Epithelial cell of esophagus (primary cell): ENCODE measurements at places on chromosomes 5 and 9.

DNA sequence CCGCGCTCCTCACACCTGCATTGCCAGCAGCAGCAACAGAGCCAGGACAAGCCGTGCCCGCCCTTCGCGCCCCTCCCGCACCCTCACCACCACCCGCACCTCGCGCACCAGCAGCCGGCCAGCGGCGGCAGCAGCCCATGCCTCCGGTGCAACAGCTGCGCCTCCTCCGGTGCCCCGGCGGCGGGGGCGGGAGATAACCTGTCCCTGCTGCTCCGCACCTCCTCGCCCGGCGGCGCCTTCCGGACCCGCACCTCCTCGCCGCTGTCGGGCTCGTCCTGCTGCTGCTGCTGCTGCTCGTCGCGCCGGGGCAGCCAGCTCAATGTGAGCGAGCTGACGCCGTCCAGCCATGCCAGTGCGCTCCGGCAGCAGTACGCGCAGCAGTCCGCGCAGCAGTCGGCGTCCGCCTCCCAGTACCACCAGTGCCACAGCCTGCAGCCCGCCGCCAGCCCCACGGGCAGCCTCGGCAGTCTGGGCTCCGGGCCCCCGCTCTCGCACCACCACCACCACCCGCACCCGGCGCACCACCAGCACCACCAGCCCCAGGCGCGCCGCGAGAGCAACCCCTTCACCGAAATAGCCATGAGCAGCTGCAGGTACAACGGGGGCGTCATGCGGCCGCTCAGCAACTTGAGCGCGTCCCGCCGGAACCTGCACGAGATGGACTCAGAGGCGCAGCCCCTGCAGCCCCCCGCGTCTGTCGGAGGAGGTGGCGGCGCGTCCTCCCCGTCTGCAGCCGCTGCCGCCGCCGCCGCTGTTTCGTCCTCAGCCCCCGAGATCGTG lies 517 bp downstream of the KCNN2 start:
- no peak for DNase-seq

GRCh38 chr5:5881294-5881693 lies 458.8 kb downstream of the ICE1 start:
- no peak for DNase-seq

GRCh38 chr5:67176936-67177335 lies 19.7 kb downstream of the CD180 start:
- no peak for DNase-seq

DNA sequence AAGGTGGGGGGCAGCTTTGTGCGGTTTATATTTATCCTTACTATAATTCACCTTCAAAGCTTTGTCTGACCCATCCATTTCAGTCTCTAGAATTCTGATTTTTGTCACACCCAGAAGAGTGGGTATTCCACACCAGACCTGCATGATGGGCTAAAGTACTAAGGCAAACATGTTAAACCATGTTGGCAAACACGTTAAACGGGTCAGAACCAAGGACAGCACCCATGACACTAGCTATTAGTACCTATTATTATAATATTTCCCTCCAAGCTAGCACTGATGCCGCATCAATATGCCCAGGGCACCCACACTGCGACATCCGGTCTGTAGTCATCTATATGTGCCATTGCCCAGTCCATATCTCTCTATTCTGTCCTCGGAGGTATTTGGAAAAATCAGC lies 104.7 kb downstream of the FBXW11 start:
- no peak for DNase-seq

GRCh38 chr5:1548702-1549474 lies 25.1 kb upstream of the LPCAT1 start:
- no peak for DNase-seq

DNA sequence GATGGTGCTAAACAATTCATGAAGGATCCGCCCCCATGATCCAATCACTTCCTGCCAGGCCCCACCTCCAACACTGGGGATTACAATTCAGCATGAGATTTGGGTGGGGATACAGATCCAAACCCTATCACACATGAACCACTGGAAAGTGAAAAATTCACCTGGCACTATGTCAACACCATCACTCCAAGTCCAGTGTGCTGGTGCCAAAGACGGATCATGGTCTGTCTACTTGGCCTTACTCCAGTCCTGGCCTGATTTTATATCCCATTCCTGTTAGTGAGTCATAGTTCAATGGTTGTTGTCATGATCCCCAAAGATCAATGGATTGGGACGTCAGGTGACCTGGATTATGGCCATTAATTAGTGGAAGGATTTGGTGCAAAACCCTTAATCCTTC lies 147.4 kb upstream of the RPS23 start:
- DNase-seq, result no peak

GRCh38 chr9:124110307-124110915 lies 98.8 kb downstream of the LHX2 start:
- peak; percentile 75 for DNase-seq

- peak; percentile 65 for DNase-seq
These were observed 2.0 kb downstream of the GLIS3 start for GRCh38 chr9:4297786-4298254.

DNA sequence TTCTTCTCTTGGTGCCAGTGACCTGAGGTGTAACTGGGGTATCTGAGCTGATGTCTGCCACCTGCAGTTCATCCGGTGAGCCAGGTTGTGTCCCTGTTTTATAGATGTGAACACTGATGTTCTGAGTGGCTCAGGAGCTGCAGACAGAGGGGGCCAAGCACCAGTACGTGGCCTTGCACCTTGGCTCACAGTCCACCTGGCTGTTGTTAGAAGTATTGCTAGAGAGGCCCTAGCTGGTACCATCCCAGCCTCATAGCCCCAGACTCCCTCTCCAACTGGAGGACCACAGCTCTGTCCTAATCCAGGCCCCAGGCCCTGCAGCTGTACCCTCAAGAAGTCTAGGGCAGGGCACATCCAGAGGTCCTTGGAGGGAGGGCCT lies 16.2 kb downstream of the PHF2 start:
- DNase-seq, result no peak

DNA sequence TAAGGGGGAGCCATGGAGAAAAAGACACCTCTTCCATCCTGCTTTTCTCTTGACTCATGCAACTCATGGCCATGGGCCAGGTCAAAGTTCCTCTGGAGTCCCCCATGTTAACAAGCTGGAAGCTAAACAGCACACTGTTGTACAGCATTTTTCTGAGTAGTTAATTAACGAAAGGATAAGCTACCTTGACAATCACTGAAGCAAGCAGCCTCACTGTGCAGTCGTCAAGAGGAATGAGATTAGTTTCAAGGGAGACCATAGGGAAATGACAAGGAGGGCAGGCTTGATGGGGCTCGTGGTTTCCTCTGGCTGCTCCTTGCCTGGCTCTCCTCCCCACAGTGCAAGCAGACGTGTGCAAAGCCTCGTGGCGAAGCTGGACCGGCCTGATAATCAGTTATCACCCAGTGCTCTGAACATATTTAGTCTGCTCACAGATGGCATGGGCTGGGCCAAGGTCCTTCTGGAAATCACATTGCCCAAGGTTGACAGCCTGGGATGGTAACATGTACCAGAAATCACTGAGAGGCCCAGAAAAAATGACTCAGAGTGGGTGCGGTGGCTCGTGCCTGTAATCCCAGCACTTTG lies 209.5 kb downstream of the SLIT3 start:
- DNase-seq, result no peak

DNA sequence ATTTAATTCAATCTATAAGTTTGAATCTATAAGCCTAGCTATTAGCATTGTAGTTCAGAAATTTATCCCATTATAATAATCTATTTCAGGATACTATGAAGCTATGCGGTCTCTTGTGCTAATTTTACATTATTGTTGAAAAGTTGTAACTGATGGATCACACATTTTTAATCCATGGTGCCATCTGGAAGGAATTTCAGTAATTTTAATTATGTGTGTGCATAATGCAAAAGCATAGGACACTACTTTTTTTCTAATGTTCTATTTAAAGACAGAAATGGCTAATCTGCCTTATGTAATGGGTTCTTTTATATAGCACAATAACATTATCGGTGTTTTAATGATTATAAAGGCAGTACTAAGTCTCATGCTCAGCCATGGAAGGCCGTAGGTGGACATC lies 90.6 kb downstream of the HOMER1 start:
- no peak for DNase-seq

DNA sequence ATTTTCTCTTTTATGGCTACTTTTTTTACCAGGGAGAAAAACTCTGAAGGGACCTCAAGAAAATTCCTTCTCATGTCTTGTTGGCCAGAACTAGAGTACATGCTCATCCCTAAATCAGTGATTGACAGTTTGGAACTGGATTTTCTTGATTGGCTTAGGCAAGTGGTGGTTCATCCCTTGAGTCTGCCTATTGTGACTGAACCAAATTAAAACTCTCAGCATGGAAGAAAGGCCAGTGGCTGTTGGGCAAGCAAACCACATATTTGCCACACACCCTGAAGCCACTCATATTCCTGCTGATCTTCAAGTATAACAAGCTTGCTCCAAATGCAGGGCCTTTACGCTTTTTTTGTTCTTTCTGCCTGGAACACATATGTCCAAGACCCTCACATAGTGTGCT lies 7.2 kb upstream of the HOMER1 start:
- DNase-seq, result peak; percentile 79

DNA sequence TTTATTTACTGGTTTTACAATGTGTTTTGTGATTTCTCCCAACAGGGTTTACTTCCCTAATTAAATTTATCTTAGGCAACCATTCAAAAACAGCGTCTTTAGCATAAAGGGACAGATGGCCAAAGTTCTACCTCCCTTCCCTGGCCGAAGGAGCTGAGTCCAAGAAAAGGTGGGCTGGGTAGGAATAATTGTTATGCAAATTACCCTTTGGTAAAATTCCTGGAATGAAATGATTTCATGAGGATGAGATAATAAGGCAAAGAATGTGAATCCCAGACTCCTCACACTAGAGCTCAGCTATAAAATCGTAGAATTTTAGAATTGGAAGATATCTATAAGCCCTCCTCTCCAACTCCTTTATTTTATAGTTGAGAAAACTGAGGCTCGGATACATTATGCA lies 119.6 kb downstream of the SGCD start:
- no peak for DNase-seq

GRCh38 chr5:861442-862366 lies 10.9 kb upstream of the ZDHHC11 start:
- peak; percentile 52 for DNase-seq

GRCh38 chr9:104900324-104900723 lies 27.6 kb downstream of the ABCA1 start:
- no peak for DNase-seq

DNA sequence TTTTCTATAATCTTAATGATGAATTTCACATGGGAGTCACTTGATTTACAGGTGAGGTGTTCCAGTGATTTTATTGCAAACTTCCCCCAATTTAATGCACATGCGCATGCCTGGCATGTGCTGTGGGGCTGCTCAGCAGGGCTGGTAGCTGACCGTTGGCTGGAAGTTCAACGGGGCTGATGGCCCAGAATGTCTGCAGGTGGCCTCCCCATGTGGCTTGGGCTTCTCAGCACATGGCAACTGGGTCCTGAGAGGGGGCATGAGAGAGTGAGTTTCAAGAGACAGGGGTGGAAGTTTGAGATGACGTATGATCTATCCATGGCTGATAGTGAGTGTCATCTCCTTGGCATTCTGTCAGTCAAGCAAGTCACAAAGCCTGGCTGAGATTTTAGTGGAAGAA lies 259.8 kb downstream of the ZSWIM6 start:
- DNase-seq, result no peak

DNA sequence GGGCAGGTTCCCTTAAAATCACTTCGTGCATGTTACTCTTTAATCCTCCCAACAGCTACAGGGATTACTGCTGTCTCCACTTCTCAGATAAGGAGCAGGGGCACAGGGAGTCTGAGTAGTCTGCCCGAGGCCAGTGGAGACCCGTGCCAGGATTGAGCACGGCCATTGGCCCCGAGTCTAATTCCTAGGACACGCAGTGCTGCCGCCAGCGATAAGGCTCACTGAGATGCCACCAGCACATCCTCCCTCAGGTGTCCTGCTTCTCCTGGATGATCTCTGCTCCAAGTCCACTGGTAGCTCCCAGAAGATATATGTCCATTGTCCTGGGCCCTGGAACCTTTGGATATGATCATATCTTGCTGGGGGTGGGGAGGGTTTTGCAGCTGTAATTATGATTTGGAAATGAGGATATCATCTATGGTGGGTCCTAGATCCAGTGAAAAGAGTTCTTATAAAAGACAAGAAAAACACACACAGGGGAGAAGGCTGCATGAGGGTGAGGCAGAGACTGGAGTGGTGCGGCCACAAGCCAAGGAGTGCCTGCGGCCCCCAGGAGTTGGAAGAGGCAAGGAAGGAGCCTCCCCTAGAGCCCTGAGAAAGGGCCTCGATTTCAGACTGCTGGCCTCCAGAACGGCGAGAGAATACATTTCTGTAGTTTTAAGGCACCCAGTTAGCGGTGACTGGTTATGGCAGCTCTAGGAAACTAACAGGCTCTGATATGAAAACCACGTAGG lies 19.4 kb upstream of the MED10 start:
- no peak for DNase-seq

DNA sequence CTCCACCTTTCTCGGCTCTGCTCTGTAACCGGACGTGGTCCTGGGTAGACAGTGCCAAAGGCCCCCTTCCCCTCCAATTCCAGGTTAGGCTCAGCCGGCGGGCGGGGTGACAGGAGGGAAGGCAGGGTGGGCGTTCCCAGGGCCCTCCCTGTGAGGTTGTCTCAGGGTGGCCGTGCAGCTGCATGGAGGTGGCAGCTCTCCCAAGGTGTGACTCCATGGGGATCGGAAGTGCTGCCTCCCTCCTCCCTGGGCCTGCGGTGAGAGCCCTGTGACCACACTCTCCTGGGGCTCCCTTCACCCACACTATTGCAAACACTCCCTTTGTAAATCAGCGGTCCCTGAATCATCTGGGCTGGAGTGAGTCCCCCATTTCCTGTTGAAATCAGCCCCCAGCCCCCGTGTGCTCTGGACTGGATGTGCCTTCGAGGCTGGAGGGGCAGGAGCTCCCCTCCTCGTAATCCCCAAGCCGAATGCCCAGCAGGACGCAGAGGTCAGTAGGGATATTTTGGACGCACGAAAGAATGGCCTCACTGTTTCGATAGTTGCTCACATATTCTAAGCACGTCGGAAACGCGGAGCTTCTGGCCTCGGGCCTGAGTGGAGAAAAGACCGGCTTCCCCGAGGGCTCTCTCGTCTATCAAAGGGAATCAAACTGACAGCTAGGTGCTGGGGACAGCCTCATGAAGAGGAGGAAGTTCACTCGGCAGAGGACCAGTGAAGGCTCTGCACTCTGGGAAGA lies 107.6 kb upstream of the COL5A1 start:
- DNase-seq, result no peak

GRCh38 chr9:15357050-15357653 lies 50.1 kb upstream of the TTC39B start:
- DNase-seq, result no peak
